Tibial nerve (tissue), 4 donors: ENCODE measurements at places on chromosomes 2 and 18. TPM values are rescaled to one million over a fixed set of nuclear protein-coding genes. Genes with fewer than 3 reads are reported as not detected.
A peak's percentile ranks its signal among the peaks of the same experiment; 100 is the strongest.

DNA sequence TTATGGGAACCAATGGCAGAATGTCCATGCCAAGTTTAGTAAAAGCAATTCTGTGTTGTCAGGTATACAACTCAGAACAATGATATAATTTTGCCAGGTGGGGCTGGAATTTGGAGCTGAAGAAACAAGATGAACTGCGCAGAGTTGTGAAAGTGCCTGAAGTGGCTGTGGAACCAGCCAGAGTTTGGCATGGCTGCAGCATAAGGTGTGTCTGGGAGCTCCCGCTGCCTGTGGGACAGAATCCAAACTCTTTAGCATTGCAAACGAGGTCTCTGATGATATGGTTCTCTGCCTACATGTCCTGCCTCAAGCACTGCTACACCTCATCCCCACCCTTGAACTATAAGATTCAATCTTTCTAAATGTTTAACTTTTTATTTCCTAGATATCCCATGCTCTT lies 909.7 kb downstream of the EPHA4 start:
- no peaks in the 10 kb centered on the region for H3K27me3 ChIP-seq
- H3K36me3 ChIP-seq: no peaks in the 10 kb centered on the region
- no peaks in the 10 kb centered on the region for H3K4me1 ChIP-seq
- no peak overlapping the region for H3K4me3 ChIP-seq
- DNase-seq: no peak
- no peak overlapping the region for H3K27ac ChIP-seq

The RMDN2 gene
- total RNA-seq: 11.5 TPM

DNA sequence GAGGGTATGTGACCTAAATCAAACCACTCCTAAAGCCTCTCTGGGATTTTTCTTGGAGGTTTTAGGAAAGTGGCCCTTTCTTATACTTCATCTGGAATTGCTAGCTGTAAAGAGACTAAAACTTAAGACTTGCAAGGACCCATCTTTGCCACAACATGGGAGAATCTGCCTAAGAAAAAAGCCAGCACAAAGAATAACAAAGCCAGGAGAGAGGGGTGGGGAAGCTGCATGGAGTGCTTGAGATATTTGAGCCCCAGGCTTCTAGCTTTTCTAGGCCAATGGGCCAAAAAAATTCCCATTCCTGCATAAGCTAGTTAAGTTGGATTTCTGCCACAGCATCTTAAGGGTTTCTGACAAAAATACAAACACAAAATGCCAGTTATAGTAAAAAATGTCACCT lies 38.5 kb upstream of the LYPD6 start:
- no peaks in the 10 kb centered on the region for H3K36me3 ChIP-seq
- H3K27me3 ChIP-seq: no peaks in the 10 kb centered on the region
- no peak overlapping the region for H3K4me3 ChIP-seq
- no peaks in the 10 kb centered on the region for H3K4me1 ChIP-seq

GRCh38 chr2:170360546-170361089 lies 182.7 kb downstream of the MYO3B start:
- no peak overlapping the region for H3K27ac ChIP-seq
- H3K36me3 ChIP-seq: no peaks in the 10 kb centered on the region
- peaks cover 15% of the 10 kb centered on the region for H3K27me3 ChIP-seq

The GLI2 gene
- 9.8 TPM for total RNA-seq

DNA sequence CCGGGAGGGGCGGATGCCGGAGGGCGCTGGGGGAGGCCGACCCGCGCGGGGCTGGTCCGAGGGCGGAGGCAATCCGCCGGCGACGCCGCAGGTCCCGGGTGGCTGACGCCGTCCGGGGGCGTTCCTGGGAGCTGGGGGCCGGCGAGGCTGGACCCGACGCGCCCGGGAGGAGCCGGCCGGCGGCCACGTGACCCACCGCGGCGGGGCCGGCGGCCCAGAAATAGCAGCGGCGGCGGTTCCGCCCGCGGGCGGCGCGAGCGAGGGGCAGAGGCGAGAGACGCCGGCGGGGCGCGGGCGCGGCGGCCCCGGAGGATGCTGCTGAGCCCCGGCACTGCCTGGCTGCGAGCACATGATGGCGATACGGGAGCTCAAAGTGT lies at the start of gene RAB31:
Gene RAB31, plus strand, starts transcription at position 245 of the 377 bp plus-strand sequence. Its CDS starts 105 bp downstream, at position 350.
- no peaks in the 10 kb centered on the region for H3K27me3 ChIP-seq
- DNase-seq: peak; percentile 51
- H3K4me3 ChIP-seq: peak within 1 kb of the TSS; percentile 82
- no peaks in the 10 kb centered on the region for H3K36me3 ChIP-seq
- peaks cover 36% of the 10 kb centered on the region for H3K4me1 ChIP-seq
- H3K27ac ChIP-seq: peak within 1 kb of the TSS; percentile 90

DNA sequence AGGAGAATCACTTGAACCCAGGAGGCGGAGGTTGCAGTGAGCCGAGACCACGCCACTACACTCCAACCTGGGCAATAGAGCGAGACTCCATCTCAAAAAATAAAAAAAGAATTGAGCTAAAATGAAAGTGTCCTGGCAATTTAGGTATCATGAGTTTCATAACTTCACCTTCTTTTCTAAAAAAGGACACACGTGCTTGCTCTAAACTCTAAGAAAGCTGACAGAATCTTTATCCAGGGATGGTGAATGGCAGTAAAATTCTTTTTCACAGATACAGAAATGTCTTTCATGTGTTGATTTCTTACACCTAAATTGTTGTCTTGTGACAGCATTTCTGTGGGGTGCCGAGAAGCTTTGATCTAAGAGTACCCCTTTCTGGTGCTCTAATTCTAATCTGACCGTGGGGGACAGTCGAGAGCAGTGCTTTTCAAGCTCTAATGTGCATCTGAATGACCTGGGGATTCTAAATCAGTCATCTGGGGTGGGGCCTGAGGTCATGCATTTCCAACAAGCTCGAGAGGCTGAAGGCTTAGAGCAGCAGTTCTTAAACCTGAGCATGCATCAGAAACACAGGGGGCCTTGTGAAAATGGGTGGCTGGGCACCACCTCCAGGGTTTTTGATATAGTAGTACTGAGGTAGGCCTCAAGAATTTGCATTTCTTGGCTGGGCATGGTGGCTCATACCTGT lies 42.1 kb upstream of the REL start:
- H3K36me3 ChIP-seq: no peaks in the 10 kb centered on the region
- DNase-seq: no peak
- no peak overlapping the region for H3K27ac ChIP-seq
- H3K4me3 ChIP-seq: no peak overlapping the region
- no peaks in the 10 kb centered on the region for H3K27me3 ChIP-seq
- no peaks in the 10 kb centered on the region for H3K4me1 ChIP-seq

The GTF3C2 gene
- 41.6 TPM for total RNA-seq

The METTL4 gene
- total RNA-seq: 11.5 TPM

DNA sequence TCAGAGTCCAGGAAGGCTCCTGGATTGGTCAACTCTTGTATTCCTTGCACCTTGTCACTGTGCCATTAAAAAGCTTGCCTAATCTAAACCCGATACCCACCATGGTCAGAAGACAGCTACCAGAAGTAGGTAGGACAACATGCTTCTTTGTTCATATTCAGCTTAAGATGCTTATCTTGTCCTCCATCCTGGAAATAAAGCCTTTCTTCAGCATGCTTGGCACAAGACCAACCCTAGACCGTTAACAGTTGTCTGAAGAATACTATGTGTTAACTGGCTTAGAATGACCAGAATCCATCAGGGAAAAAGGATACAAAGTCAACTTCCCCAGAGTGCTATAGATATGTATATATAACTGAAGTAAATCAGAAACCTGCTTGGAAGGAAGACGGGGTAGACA lies 193.9 kb downstream of the ZRANB3 start:
- no peak for DNase-seq
- H3K4me3 ChIP-seq: no peak overlapping the region
- no peaks in the 10 kb centered on the region for H3K4me1 ChIP-seq

DNA sequence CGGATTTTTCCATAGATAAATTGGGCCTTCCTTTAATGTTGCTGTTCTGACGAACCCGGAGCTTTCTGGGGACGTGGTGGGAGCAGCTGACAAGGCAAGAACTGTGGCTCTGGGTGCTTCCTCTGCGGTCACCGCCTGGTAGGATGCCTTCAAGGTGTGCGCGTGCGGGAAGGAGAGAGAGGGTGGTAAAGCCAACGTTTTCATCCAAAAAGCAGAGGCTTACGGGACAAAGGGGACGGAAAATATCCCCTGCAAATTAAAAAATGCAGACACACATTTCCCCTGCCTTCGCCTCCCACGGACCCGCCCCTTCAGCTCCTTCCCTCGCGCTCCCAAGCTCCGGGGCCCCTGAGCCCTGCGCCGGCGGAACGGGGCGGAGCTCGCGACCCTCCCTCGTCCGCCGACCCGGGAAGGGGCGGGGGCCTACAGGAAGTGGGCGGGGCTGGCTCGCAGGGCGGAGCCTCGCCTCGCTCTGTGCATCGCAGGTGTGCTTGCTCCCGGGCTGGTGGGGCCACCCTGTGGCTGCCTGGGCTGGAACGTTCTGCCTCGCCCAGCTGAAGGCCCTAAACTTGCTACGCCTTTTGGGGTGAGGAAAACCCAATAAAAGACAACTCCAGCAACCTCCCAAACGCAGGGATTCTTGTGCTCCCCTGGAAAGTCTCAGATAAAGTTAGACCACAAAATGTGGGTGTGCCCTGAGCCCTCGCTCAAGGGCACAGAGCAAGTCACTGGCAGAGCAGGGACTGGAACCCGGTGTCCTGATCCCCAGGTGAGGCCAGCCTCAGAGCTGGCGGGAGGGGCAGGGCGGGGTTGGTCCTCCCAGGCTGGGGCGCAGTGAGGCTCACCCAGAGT lies 25.4 kb upstream of the SLC66A3 start:
- H3K36me3 ChIP-seq: no peaks in the 10 kb centered on the region
- DNase-seq: no peak
- no peaks in the 10 kb centered on the region for H3K27me3 ChIP-seq
- no peaks in the 10 kb centered on the region for H3K4me1 ChIP-seq
- no peak overlapping the region for H3K27ac ChIP-seq
- H3K4me3 ChIP-seq: peak overlapping the region; percentile 52

The SERPINB13 gene
- total RNA-seq: not detected

DNA sequence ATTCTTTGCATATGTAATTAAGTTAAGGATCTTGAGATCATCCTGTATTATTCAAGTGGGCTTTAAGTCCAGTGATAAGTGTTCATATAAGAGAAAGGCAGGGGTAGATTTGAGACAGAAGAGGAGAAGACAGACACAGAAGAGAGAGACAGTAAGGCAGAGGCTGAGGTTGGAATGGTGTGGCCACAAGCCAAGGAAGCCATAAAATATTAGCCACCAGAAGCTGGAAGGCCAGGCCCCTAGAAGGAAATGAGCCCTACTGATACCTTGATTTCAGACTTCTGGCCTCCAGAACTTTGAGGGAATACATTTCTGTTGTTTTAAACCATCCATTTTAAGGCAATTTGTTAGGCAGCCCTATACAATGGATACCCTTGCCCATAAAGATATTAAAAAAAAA lies 66.9 kb upstream of the DLX2 start:
- no peaks in the 10 kb centered on the region for H3K36me3 ChIP-seq
- no peaks in the 10 kb centered on the region for H3K27me3 ChIP-seq

- H3K27ac ChIP-seq: no peak overlapping the region
- H3K27me3 ChIP-seq: no peaks in the 10 kb centered on the region
- H3K4me1 ChIP-seq: no peaks in the 10 kb centered on the region
- no peaks in the 10 kb centered on the region for H3K36me3 ChIP-seq
- H3K4me3 ChIP-seq: no peak overlapping the region
Measured at GRCh38 chr2:233707940-233708644, 4.6 kb upstream of the UGT1A5 start.

DNA sequence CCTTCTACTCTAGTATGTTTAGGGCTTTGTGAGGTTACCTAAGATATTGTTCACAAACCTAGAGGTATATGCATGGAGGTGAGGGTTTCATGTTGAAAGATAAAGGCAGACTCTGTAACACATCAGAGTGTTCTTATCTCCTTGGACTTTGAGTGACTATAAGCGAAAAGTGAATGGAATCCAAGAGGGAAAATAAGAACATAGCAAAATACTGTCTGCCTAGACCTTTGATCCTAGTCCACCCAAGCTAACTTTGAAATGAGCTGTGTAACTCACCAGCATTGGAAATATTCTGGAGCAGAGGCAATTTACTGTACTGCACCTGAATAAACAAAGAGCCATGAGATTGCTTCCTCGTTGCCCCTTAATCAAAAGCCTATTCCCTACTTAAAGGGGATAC lies 28.2 kb upstream of the GALNT1 start:
- no peak overlapping the region for H3K4me3 ChIP-seq
- no peaks in the 10 kb centered on the region for H3K4me1 ChIP-seq
- H3K27ac ChIP-seq: no peak overlapping the region
- no peaks in the 10 kb centered on the region for H3K27me3 ChIP-seq

The INHA gene
- total RNA-seq: not detected

The GPBAR1 gene
- 21.1 TPM for total RNA-seq

The DSC2 gene
- total RNA-seq: 2.1 TPM

DNA sequence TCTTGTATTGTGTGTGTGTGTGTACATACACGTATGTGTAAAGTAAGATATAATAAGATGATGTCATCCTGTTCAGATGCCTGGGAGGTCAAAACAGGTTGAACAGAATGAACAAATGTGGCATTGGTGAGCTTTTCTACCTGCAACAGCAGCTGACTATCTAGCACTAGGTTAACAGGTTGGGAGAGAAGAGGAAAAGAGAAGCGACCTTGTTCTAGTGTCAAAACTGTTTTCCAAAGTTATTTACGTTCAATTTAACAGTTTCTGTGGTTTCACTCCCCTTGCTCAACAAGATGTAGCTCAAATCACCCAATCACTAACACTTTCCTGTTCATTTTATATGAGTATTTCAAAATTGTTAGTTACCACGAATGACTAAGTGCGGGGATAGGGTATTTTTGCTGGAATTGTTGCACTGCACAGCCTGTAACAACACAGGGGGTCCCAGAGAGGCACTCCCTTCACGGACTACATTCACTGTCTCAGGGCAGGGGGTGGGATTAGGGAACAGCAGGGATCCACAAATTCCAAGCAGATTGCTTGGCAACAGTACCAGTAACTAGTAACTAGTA lies 67.5 kb upstream of the DTNB start:
- no peaks in the 10 kb centered on the region for H3K36me3 ChIP-seq
- no peak overlapping the region for H3K4me3 ChIP-seq
- no peaks in the 10 kb centered on the region for H3K27me3 ChIP-seq

GRCh38 chr2:235170536-235171521 lies 219.0 kb downstream of the SH3BP4 start:
- H3K27me3 ChIP-seq: no peaks in the 10 kb centered on the region
- DNase-seq: no peak
- no peaks in the 10 kb centered on the region for H3K4me1 ChIP-seq
- no peaks in the 10 kb centered on the region for H3K36me3 ChIP-seq
- no peak overlapping the region for H3K4me3 ChIP-seq

DNA sequence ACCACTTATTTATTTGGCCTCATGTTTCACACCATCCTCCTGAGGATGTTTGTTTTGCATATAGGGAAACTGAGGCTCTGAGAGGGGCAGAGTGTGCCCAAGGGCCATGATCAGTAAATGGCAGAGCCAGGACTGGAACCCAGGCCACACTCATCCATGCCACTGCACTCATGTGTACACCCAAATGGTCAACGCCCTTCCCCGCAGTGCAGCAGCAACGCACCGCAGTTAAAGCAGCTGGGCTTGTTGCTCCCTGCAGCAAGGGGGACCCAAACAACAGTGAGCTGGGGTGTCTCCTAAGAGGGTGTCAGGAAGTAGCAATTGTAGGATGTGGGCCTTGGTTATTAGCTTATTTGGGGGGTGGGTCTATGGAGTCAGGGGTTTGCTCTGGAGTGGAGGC lies 36.6 kb downstream of the ZAP70 start:
- H3K4me3 ChIP-seq: no peak overlapping the region
- H3K36me3 ChIP-seq: peaks cover 38% of the 10 kb centered on the region
- no peaks in the 10 kb centered on the region for H3K27me3 ChIP-seq
- no peaks in the 10 kb centered on the region for H3K4me1 ChIP-seq

The DSC3 gene
- 11.4 TPM for total RNA-seq

The MYO3B gene
- 0.63 TPM for total RNA-seq

The C2orf80 gene
- total RNA-seq: not detected
